ENCODE measurements at places on chromosomes 2 and 18.
A peak's percentile ranks its signal among the peaks of the same experiment; 100 is the strongest.

DNA sequence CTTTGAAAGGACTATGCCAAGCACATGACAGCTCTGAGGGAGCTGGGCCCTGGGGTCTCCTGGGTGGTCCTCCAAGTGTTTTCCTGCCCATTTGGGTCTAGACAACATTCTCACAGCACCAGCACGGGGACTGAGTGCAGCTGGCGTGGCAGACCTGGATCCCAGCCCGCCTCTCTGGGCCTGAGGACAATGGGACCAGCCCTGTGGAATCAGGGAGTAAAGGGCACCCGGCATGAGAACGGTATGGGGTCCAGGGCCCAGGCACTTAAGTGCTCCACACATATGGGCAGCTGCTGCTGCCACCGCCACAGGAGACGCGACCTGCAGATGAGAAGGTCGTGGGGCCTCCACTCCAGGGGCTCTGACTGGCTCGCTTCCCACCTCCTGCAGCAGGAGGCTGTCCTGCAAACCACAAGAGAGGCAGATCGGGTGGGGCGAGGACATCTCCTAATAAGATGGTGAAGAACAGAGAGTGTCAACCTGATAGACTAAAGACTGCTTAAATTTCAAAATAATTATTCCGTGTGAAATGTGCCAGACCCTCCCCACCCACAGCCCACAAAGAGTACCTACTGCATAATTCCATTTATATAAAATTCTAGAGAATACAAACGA lies 46.3 kb downstream of the FAM178B start:
- no peak for DNase-seq
- peaks cover 5% of the 10 kb centered on the region for H3K36me3 ChIP-seq
- H3K4me3 ChIP-seq = no peak overlapping the region
- H3K27me3 ChIP-seq = no peaks in the 10 kb centered on the region

DNA sequence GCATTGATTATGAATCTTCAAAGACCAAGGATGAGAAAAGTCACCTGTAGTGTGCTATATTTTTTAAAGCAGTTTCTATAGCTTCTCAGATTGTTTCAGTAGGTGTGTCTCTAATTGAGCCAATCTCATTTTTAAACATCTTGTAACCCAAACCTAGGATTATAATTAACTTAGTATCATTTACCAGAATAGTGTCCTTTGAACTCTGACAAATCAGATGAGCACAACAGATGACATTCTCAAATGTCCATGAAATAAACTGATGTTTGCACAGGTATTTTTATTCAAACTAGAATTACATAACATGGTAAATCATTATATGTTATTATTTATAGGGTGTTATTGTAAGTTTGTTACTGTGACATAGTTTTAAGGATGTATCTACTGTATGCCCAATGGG lies 126.1 kb upstream of the MAP3K20 start:
- peaks cover 11% of the 10 kb centered on the region for H3K4me1 ChIP-seq
- DNase-seq = no peak
- H3K27ac ChIP-seq = no peak overlapping the region
- no peaks in the 10 kb centered on the region for H3K36me3 ChIP-seq

DNA sequence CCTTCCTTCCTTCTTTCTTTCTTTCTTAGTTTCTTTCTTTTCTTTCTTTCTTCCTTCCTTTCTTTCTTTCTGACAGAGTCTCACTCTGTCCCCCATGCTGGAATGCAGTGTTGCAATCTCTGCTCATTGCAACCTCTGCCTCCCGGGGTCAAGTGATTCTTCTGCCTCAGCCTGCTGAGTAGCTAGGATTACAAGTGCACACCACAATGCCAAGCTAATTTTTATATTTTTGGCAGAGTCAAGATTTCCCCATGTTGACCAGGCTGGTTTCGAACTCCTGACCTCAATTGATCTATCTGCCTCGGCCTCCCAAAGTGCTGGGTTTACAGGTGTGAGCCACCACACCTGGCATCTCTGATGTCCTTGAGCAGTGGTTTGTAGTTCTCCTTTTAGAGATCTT lies 48.5 kb downstream of the IL1R2 start:
- no peak overlapping the region for H3K27ac ChIP-seq
- H3K27me3 ChIP-seq = peaks cover 5% of the 10 kb centered on the region

GRCh38 chr2:54866868-54867267 lies 143.4 kb downstream of the EML6 start:
- DNase-seq = peak; percentile 8
- no peak overlapping the region for H3K4me3 ChIP-seq
- H3K27ac ChIP-seq = no peak overlapping the region
- H3K36me3 ChIP-seq = no peaks in the 10 kb centered on the region

- H3K4me3 ChIP-seq = no peak overlapping the region
- no peaks in the 10 kb centered on the region for H3K4me1 ChIP-seq
- no peak overlapping the region for H3K27ac ChIP-seq
- no peaks in the 10 kb centered on the region for H3K27me3 ChIP-seq
- no peaks in the 10 kb centered on the region for H3K36me3 ChIP-seq
Observed at GRCh38 chr18:41395695-41396094, 559.3 kb upstream of the PIK3C3 start.

GRCh38 chr2:11502740-11503292 lies 31.0 kb upstream of the GREB1 start:
- H3K4me1 ChIP-seq = no peaks in the 10 kb centered on the region
- H3K27ac ChIP-seq = no peak overlapping the region
- H3K36me3 ChIP-seq = no peaks in the 10 kb centered on the region

DNA sequence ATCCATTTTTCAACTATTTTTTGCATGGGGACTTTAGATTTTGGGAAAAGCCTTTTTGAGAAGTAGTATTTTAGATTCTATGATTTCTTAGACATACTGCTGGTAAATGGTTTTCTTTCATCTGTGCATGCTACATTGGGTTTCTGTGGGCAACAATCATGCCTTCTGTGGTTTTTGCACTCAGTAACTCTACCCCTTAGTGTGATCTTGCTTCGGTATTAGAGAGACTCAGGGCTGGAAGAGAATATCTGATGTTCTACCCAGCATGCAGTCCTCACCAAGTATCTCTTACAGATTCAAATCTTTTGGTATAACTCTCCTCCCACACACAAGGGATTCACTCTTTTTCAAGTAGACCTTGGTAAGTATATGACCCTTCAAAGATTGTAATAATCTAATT lies 183.0 kb downstream of the PMAIP1 start:
- no peak overlapping the region for H3K27ac ChIP-seq
- H3K27me3 ChIP-seq = no peaks in the 10 kb centered on the region
- H3K4me3 ChIP-seq = no peak overlapping the region
- H3K4me1 ChIP-seq = no peaks in the 10 kb centered on the region
- no peaks in the 10 kb centered on the region for H3K36me3 ChIP-seq

DNA sequence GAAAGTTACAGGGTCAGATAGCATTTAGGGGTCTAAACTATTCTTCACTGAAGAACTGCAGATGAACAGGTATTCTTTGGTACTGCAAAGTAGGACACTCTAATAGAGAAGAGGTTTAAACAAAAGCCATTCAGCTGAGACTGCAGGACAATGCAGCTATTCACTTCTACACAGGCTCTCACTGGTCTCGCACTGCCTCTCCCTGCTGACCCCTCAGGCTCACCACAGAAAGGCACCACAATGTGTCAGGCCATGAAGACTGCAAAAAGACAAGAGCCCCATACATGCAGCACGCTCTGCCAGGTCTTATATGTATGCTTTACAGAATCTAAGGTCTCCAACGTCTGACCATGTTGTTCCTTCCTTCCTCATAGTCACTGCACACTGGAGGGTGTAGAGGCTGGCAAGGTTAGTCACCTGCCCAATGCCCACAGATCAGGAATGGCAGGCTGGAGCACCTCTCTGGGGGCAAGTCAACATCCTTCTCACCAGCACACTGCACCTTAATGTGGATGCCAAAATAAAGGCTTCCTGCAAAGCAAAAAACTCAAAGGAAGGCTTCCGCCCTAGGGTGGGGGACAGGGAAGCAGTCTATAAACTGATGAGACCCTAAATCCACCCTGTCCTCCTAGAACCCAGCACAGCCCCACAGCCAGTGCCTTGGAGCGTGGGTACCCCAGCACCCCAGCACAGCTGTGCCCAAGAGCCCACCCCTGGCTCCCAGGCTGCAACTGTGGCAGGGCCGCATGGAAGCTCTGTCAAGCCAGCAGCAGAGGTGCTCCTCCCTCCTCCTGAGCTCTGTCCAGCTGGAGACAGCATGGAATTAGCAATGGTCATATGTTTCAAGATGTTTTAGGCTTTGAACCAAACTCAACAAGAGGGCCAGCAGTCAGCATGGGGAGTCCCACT lies 10.7 kb upstream of the RNU4ATAC start:
- no peak overlapping the region for H3K27ac ChIP-seq
- no peak overlapping the region for H3K4me3 ChIP-seq
- H3K4me1 ChIP-seq = no peaks in the 10 kb centered on the region
- DNase-seq = no peak
- no peaks in the 10 kb centered on the region for H3K27me3 ChIP-seq

GRCh38 chr2:226849349-226849748 lies 13.5 kb downstream of the RHBDD1 start:
- H3K27ac ChIP-seq = no peak overlapping the region
- H3K4me1 ChIP-seq = peaks cover 25% of the 10 kb centered on the region
- peaks cover 7% of the 10 kb centered on the region for H3K36me3 ChIP-seq
- no peak for DNase-seq

DNA sequence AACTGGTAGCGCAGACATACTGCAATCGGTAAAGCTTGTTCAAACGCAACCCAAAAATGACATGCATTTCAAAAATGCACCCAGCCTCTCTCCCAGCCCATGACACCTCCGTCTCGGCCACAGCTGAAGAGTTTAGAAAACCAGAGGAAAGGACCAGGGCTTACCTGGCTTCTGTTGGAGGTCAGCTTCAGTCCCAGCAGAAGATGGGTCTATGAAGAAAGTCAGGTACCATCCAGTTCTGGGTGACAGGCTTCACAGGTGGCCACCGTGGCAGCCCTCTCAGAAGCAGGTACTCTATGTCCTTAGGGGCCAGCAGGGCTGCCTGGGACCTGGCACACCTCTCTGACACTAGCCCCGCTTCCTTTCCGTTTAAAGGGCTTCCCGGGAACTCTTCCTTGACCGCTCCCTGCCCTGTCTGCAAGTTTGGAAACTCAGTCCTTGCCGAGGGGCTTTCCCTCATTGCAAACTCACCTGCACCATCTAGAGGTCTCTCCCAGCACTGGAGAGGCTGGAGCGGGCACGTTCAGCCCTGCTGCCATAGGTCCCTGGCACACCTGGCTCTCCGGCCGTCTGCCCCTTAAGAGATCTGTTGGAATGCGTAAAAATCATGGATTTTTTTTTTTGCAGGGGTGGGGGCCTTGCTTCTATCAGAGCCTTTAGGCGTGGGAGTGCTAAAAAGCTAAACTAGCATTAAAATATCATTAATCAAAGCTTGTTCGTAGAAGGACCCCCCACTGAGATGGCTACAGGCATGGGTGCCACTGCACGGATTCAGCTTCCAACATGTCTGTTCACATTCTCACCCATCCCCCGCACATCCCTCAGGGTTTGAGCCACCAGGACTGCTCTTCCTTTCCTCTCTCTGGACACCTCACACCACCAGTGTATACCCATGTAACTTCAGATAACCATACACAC lies at the start of gene EDAR:
EDAR (minus strand) TSS at position 425 of the 918 bp plus-strand sequence. CDS start 58,206 bp downstream, outside the sequence.
- peak; percentile 81 for DNase-seq
- peaks cover 56% of the 10 kb centered on the region for H3K4me1 ChIP-seq
- H3K27me3 ChIP-seq = no peaks in the 10 kb centered on the region
- peak within 1 kb of the TSS; percentile 78 for H3K4me3 ChIP-seq

DNA sequence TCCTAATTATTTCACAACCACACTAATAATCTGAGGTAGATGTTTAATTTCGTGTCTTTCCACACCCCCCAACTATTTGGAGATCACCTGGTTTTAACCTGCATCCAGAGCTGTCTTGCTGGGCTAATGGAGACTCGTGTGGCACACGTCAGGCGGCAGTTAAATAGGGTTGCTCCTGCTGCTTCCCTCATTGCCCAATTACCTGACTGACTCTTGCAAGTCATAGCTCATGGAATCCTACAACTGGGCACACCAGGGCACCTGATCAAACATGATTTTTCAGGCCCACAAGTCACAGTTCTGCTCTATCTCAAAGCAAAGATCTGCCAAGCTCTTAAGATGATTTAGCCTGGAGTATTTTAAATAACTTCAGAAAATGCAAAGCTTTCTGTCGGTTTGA lies 1430.4 kb upstream of the ACVR2A start:
- no peak overlapping the region for H3K27ac ChIP-seq
- H3K36me3 ChIP-seq = no peaks in the 10 kb centered on the region
- DNase-seq = no peak
- H3K4me3 ChIP-seq = no peak overlapping the region
- H3K27me3 ChIP-seq = no peaks in the 10 kb centered on the region
- H3K4me1 ChIP-seq = no peaks in the 10 kb centered on the region

- no peaks in the 10 kb centered on the region for H3K36me3 ChIP-seq
- no peak overlapping the region for H3K4me3 ChIP-seq
- no peaks in the 10 kb centered on the region for H3K27me3 ChIP-seq
- no peaks in the 10 kb centered on the region for H3K4me1 ChIP-seq
- H3K27ac ChIP-seq = no peak overlapping the region
Observed at GRCh38 chr2:1016500-1016899, 65.9 kb downstream of the SNTG2 start.

DNA sequence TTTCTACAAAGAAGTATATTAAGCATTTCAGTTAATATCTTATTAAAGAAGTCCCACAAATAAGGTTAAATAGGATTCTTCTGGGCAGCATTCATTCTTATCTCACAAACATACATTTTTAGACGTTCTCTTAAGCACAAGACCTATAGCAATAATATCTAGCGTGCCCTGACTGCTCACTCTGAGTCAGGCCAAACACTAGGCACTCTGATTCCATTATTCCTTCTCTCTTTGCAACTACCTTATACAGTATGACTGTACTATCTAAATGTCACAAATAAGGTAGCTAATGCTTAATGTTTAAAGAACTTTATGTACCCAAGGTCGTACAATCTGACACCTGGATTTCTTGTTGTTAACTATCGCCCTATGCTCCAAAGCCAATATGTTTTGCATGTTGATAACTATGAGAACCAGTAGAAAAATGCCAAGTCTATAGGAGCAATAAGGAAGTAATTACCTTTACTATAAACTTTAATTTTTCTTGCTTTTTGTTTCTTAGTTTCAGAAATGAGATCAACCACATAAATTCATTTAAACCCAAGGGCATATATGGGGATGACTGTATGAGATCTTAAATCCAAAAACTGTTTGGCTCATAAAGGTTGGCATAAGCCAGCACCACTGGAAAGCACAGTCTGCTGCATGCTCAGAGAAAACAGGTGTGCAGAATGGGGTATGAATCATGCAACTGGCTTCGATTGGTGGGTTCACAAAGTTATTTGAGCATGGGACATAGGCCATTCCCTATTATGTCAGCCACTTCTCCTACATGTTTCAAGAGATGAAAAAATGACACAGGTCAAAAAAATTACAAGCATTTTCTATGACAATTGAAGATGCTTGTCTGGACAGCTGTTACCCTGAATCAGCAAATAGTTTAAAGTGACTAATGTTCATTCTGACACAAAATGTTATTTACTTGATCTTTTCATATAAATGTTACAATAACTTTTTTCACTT lies 352.0 kb downstream of the IRS1 start:
- H3K27ac ChIP-seq = no peak overlapping the region
- H3K4me1 ChIP-seq = no peaks in the 10 kb centered on the region
- H3K4me3 ChIP-seq = no peak overlapping the region
- H3K27me3 ChIP-seq = peaks cover 9% of the 10 kb centered on the region
- DNase-seq = no peak

All from activated naive CD4-positive, alpha-beta T cell treated with anti-CD3 and anti-CD28 coated beads for 36 hours (primary cell).